Stimulated activated CD8-positive, alpha-beta memory T cell treated with anti-CD3 and anti-CD28 coated beads, Interleukin-15, amount 100 ng/mL, for 24 hours (primary cell): ENCODE measurements at places on chromosomes 5 and 9.

GRCh38 chr5:96809921-96810320 lies 2.2 kb upstream of the ERAP1 start:
- no peak for DNase-seq

GRCh38 chr5:159489779-159490178 lies 159.5 kb upstream of the IL12B start:
- no peak for DNase-seq

GRCh38 chr9:15982182-15982581 lies 429.3 kb downstream of the CCDC171 start:
- DNase-seq, result no peak

GRCh38 chr5:175697846-175698245 lies 40.0 kb downstream of the HRH2 start:
- no peak for DNase-seq

GRCh38 chr9:6793203-6793602 lies 35.4 kb downstream of the KDM4C start:
- no peak for DNase-seq

DNA sequence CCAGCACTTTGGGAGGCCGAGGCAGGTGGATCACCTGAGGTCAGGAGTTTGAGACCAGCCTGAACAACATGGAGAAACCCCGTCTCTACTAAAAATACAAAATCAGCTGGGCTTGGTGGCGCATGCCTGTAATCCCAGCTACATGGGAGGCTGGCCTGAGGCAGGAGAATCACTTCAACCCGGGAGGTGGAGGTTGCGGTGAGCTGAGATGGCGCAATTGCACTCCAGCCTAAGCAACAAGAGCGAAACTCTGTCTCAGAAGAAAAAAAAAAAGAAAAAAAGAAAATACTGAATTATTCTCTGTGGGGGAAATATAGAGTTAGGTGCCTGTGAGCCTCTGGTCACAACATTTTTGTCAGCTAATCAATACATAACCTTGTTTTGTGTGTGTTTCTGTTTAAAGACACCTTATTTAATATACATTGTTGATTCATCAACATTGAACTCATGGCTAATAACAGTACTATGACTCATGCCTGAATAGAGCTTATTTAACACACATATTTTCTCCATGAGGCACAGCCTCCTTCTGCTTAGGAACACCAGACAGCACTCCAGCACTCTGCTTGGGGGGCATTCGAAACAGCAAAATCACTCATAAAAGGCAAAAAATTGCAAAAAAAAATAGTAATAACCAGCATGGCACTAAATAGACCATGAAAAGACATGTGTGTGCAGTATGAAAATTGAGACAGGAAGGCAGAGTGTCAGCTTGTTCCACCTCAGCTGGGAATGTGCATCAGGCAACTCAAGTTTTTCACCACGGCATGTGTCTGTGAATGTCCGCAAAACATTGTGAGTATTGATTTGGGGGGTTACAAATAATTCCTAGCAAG lies at the start of gene IL31RA:
TSS of gene IL31RA (plus strand) at position 519 of the 836 bp plus-strand sequence. CDS start at position 733, 214 bp downstream.
- no peak for DNase-seq

GRCh38 chr9:80932181-80932580 lies 757.2 kb downstream of the TLE1 start:
- DNase-seq, result no peak

- DNase-seq, result no peak
These were observed 42.1 kb downstream of the FOCAD start for GRCh38 chr9:20726144-20726543.

- DNase-seq, result no peak
These were observed 27.3 kb downstream of the IRX1 start for GRCh38 chr5:3622961-3623360.

DNA sequence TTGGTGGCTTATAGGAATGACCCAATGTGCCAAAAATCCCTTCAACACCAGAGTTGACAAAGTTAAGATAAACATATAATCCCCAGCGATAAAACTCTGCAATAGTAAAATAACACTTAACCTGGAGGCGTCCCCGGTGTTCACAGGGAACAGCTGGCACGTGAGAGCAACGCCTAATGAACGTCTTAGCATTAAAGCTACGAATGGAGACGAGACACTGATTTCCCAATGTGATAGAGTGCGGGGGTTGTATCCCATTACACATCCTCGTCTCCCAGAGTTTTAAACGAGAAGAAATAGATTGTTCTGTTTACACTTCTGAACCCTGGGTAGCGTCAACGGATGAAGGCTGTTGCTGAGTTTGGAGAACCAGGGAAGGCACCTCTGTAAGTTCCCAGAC lies 57.6 kb downstream of the PTCH1 start:
- no peak for DNase-seq
